ENCODE measurements at places on chromosomes 1 and 21. TPM values are rescaled to one million over a fixed set of nuclear protein-coding genes. Genes with fewer than 3 reads are reported as not detected.

DNA sequence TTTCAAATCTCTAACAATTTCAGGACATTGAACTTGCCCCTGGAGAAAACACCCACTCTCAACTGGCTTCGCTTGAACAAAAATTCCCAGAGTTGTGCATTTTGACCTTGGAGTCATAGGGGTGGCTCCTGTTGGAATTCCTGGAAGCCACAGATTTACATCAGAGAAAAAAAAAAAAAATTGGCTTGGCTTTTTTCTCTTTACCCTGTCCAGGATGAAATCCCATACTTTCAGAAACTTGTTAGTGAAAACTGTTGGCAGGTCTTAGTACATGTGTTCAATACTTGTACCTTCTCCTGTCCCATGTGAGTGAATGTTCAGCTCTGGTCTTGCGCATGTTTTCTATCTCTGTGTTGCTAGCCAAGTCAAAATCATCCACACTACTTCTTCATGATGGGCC lies 228.8 kb downstream of the TGFB2 start:
- no peaks in the 10 kb centered on the region for H3K27me3 ChIP-seq
- H3K4me1 ChIP-seq = no peaks in the 10 kb centered on the region
- DNase-seq = no peak
- H3K4me3 ChIP-seq = no peak overlapping the region
- no peak overlapping the region for H3K27ac ChIP-seq
- no peaks in the 10 kb centered on the region for H3K36me3 ChIP-seq

TAS1R3 gene
- 0.24 TPM for total RNA-seq

WNT4 gene
- not detected for total RNA-seq

- no peak overlapping the region for H3K27ac ChIP-seq
- H3K4me1 ChIP-seq = no peaks in the 10 kb centered on the region
- no peak for DNase-seq
- no peak overlapping the region for H3K4me3 ChIP-seq
Measured at GRCh38 chr1:187275985-187276575, 447.3 kb downstream of the PLA2G4A start.

KRTAP12-2 gene
- not detected for total RNA-seq

DNA sequence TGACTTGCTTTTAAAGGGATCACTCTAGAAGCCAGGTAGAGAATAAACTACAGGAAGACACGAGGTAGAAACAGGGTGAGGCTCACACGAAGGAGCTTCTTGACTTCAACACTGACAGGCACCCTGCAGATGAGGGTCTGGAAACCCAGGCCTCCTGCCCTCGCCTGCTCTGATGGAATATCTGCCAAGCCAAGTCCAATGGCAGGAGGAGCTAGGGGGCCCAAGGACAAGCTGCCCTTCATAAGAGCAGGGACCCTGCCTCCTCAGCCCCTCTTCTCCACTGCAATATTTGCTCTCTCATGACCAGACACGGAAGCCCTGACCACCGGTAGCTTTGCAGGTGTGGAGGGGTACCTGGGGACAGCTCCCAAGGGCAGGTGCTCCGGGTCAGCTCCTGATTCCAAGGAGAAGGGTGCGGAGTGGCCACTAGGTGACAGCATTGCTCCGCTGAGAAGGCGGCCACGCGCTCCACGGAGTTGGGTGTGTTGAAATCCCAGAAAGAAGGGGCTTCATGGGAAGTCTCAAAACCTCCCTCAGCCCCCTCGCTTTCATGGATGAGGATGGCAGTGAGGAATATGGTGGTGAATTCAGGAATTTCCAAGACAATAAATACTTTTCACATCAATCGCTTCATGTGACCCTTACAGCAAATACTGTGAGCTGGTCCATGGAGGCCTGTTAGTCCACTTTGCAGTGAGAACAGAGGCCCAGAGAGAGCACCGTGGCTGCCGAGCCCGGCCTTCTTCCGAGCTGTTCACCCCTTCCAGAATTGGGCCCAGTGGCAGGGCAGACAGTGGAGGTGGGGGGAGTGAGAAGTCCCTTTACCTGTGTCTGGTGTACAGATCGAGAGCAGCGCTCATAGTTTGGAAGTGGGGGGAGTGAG lies 33.2 kb upstream of the PAX7 start:
- no peak overlapping the region for H3K4me3 ChIP-seq
- H3K27me3 ChIP-seq = no peaks in the 10 kb centered on the region
- no peak for DNase-seq
- H3K27ac ChIP-seq = no peak overlapping the region

DNA sequence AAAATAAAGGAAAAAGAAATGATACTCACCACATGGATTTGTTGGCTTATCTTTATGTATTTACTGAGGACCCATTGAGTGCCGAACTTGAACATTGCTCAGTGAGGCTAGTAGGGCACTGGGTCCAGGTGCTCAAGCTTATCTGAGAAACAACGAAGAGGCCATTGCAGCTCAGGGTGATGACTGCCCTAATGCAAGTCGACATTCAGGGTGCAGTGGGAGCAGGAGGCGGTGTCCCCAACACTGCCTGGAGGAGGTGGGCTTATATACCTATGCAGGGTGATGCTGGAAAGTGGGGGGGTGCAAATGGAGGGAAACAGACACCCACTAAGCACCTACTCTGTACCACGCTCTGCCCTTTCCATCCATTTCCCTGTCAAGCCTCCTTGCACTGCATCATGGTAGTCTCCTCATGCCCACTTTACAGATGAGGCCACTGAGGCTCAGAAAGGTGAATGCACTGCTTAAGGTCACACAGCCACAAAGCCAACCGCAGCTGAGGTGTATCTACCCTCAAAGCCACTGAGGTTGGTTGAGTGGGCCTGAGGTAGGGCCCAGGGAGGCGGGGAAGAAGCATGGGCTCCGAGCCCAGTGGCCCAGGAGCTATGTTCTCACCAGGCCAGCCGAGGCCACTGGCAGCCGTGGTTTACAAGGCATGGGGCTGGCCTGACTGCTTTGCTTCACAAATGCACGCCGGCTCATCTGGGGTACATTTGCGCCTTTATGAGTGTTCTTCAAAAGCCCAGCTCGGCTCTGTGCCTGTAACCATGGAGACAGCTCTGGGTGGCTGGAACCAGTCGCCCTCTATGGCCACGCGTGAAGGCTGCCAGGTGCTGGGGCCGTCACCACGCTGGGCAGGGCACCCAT lies 103.8 kb downstream of the EPHB2 start:
- no peak overlapping the region for H3K27ac ChIP-seq
- DNase-seq = no peak
- H3K4me1 ChIP-seq = no peaks in the 10 kb centered on the region

CFHR5 gene
- not detected for total RNA-seq

- no peak for DNase-seq
- H3K27ac ChIP-seq = no peak overlapping the region
- H3K36me3 ChIP-seq = no peaks in the 10 kb centered on the region
- no peaks in the 10 kb centered on the region for H3K27me3 ChIP-seq
- peak overlapping the region; percentile 27 for H3K4me3 ChIP-seq
Measured at GRCh38 chr1:97919585-97920261, 1.1 kb downstream of the DPYD start.

GRCh38 chr1:10338047-10338446 lies 60.8 kb upstream of the PGD start:
- no peak for DNase-seq
- H3K4me1 ChIP-seq = no peaks in the 10 kb centered on the region
- H3K27ac ChIP-seq = no peak overlapping the region
- no peaks in the 10 kb centered on the region for H3K27me3 ChIP-seq
- H3K36me3 ChIP-seq = no peaks in the 10 kb centered on the region

GRCh38 chr1:8397511-8397910 lies 79.6 kb downstream of the SLC45A1 start:
- H3K27me3 ChIP-seq = no peaks in the 10 kb centered on the region
- H3K4me3 ChIP-seq = no peak overlapping the region
- H3K36me3 ChIP-seq = no peaks in the 10 kb centered on the region
- no peak for DNase-seq
- peaks cover 11% of the 10 kb centered on the region for H3K4me1 ChIP-seq
- no peak overlapping the region for H3K27ac ChIP-seq

RORC gene
- 0.24 TPM for total RNA-seq

DNA sequence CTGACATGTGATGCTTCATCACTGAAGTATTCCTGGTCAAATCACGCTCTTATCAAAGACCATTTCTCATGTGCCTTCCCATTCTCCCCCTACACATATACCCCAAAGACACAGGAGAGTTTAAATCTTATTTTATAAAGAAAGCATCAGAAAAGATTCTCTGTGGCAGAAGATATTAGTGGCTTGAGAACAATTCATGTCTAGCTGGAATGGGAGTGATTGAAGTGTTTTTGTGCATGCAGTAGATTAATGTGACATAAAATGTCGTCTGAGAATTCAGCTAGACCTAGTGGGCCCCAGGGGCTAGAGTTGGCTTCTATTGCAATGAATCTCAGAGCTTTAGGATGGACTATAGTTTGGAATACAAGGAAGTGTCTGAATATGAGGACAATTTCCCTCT lies 163.9 kb downstream of the HUNK start:
- H3K27me3 ChIP-seq = no peaks in the 10 kb centered on the region
- no peak for DNase-seq
- no peaks in the 10 kb centered on the region for H3K36me3 ChIP-seq

Data from aorta (tissue), 5 donors.